ENCODE measurements at places on chromosomes 1 and 21.

DNA sequence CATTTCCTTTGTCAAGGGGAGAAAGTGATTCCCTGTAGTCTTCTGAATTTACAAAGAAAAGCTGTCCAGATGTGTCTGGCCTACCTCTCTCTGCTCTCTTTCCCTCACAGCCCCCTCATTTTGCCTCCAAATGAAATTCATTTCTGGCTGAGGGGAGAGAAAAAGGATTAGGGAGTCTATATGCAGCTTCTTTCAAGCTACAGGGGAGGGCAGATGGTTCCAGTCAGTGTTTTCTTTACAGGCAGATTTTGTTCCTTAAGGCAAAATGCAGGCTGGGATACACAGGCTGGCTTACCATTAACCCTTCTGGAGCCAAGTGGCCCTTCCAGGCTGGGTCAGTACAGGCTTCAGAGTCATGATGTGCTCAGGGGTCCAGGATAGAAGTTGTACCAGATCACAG, 198.1 kb upstream of the USP24 start:
- no peak for DNase-seq

- DNase-seq = no peak
These were observed 412 bp downstream of the GPR25 start for GRCh38 chr1:200873116-200873670.

GRCh38 chr1:40185951-40186864, 25.0 kb downstream of the RLF start:
- no peak for DNase-seq

- no peak for DNase-seq
These were observed 40.4 kb downstream of the GNG12 start for GRCh38 chr1:67792741-67793458.

DNA sequence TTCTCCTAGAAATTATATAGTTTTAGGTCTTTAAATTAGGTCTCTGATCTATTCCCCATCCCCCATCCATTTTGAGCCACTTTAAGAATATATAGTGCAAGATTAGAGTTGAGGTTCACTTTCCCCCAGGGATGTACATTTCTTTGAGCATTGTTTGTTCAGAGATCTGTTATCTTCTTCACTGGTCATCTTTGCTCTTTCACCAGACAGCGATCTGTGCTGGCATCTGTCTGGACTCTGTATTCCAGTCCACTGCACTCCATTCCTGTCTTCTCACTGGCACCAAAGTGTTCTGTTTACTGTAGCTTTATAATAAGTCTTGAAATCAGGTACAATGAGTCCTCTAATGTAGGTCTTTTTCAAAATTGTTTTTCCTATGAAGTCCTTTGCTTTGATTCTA, 112.5 kb downstream of the PCBP3 start:
- DNase-seq = no peak

- DNase-seq = peak; percentile 67
These were observed 69.8 kb upstream of the DIRAS3 start for GRCh38 chr1:68120136-68120791.

DNA sequence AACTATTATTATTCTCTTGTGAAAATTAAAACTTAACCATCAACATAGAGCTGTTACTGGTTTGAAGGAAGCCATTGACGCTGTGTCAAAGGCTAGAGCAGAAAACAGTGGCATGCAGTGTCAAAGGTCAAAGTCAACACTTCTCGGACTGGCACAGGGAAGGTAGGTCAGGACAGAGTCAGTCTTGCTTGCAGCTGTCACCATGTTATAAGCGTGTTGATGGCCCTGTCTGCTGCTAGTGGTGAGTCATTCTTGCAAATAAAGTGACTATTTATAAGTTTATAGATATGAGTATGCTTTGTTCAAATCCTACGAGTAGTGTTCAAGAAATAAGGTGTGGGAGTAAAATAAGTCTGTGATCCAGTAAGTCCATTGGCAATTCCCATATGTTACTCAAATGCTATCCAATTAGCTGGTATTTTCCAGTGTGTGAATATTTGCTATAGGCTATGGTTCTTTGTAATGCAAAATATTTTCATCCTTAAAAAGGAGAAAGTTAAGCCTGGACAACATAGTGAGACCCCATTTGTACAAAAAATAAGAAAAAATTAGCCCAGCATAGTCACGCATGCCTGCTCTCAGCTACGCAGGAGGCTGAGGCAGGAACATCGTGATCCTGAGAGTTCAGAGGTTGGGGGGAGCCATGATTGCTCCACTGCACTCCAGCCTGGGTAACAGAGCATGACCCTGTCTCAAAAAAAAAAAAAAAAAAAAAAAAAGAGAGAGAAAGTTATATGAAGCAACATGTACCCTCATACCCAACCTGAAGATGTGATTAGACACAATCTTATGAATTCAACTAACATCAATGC, 26.3 kb upstream of the TINAGL1 start:
- DNase-seq = no peak

GRCh38 chr21:39073063-39073462, 110.2 kb downstream of the PSMG1 start:
- no peak for DNase-seq

DNA sequence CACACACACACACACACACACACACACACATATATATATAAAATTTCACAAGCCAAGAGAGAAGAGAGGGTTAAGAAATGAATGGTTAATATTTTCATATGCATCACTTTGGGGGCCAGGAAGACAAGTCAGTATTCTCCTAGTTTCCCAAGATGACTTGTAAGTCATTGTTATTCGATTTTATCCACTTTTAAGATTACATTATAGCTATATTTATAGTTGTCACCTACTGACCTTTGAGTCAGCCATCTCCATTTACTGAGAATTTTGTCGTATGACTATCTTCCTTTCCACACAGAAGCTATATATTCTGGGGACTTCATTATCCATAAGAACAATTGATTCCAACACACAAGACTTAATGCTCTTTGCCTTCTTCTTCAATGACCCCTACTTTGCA, 8.9 kb downstream of the LYST start:
- DNase-seq = no peak

DNA sequence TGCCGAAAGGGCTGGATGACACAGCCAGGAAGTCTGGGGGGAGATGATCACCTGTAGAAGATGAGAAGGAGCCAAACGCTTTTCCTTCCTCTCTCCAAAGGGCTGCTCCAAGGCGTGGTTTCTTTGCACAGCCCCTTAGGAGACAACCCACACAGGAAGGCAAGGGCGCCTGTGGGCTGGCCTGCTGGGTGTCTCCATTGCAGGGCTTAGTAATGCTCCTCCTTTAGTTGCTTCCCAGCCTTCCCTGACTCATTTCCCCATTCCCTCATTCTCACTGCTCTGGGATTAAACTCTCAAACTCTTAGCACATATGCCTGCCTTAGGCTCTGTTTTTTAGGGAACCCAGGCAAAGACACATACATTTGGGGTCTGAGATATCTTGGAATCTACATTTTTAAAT, 1.7 kb upstream of the CLCA1 start:
- no peak for DNase-seq

DNA sequence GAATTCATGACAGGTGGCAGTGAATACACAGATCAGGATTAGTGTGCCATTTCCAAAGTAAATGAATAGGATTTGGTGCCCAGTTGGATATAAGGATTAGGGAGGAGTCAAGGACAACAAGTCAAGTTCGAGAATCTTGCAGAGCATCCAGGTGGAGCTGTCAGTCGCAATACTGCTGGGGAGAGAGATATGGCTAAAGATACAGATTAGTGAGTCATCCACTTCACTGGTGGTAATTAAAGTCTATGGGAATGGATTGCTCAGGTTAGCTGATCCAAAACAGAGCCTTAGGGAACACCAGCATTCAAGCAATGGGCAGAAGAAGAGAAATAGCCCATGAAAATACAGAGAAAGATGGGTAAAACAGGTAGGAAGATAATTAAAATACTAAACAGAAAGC, 26.8 kb downstream of the BCAS2 start:
- DNase-seq = no peak

DNA sequence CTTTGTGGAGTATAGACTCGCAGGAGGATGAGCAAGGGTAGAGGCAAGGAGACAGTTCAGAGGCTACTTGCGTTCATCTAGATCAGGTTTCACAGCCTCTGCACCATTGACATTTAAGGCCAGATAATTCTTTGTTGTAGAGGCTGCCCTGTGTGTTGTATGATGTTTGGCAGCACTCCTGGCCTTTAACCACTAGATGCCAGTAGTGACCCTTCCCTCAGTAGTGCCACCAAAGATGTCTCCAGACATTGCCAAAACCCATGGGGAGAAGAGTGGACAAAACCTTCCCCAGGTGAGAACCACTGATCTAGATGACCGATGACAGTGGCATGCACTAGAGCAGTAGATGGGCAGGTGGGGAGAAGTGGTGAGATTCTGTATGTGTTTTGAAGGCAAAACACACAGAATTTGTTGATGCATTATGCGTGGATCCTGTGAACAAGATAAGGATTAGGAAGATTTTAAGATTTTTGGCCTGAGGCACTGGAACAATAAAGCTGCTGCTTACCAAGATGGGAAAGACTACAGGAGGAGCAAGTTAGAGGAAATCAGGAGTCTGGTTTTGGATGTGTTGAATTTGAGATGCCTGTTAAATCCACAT, 9.9 kb upstream of the COG2 start:
- DNase-seq = peak; percentile 8

DNA sequence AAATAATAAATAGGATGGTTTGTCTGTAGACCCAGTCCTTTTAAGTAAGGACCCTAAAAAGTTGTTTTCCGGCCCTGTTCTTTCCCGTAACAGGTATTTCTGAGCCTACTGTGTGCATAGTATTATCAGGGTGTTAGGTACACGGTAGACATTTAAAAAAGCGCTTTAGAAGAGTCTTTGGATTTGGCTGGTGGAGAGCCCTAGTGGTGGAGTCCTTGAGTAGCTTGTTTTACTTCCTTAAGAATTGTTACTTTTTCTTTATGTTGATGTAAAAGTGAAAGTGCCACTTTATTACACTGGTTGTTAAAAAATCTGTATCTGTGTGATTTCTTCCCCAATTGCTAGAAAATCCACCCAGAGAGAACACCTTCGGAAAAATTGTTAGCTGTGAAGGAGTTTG, 36.8 kb downstream of the SMYD2 start:
- no peak for DNase-seq

DNA sequence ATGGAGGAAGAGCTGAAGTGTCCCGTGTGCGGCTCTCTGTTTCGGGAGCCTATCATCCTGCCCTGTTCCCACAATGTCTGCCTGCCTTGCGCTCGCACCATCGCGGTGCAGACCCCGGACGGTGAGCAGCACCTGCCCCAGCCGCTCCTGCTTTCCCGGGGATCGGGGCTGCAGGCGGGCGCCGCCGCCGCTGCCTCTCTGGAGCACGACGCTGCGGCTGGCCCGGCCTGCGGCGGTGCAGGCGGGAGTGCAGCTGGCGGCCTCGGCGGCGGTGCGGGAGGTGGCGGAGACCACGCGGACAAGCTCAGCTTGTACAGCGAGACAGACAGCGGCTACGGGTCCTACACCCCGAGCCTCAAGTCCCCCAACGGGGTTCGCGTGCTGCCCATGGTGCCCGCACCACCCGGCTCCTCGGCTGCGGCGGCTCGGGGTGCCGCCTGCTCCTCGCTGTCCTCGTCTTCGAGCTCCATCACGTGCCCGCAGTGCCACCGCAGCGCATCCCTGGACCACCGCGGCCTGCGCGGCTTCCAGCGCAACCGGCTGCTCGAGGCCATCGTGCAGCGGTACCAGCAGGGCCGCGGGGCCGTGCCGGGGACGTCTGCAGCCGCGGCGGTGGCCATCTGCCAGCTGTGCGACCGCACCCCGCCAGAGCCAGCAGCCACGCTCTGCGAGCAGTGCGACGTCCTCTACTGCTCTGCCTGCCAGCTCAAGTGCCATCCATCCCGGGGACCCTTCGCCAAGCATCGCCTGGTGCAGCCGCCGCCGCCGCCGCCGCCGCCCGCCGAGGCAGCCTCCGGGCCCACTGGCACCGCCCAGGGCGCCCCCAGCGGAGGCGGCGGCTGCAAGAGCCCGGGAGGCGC, 1.3 kb downstream of the TRIM67 start:
- DNase-seq = peak; percentile 18

- peak; percentile 74 for DNase-seq
These were observed at the start of gene CCDC18 for GRCh38 chr1:93180723-93181613. TSS of gene CCDC18 (plus strand) at chr1:93180724. CDS start at chr1:93183362, 2,638 bp downstream.

DNA sequence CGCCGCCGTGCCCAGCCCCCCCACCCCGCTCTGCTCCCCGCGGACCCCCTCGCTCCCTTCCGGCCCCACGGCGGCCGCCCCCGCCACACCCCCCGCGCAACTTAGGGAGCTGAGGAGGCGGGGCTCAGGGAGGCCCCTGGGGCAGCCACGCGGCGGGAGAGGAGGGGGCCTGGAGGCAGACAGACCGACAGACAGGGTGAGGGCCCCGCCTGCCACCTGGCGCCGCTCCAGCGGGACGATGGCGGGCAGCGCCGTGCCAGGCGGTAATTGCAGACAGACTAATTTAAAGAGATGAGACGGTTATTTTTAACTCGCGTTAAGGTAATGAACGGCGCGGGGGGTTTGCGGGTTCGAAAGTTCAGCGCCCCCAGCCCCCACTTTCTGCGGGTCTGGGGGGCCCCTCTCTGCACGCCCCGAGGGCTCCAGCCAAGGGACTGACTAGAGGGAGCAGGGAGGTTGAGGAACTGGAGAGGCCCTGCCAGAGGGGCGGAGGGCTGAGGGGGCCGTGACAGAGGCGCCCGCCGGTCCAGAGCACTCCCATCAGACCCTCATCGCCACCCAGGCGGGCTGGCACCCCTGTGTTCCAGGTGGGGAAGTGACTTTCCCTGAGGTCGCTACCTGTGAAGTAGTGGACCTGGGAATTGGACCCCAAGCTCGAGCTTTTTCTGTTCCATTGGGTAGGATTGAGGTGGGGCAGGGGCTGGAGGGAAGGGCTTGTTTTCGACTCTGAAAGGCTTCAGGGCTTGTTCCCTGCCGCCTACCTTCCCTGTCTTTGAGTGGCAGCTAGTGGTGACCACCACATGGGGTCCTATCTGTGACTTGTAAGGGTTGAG, 5.4 kb downstream of the FOXO6 start:
- DNase-seq = peak; percentile 81

DNA sequence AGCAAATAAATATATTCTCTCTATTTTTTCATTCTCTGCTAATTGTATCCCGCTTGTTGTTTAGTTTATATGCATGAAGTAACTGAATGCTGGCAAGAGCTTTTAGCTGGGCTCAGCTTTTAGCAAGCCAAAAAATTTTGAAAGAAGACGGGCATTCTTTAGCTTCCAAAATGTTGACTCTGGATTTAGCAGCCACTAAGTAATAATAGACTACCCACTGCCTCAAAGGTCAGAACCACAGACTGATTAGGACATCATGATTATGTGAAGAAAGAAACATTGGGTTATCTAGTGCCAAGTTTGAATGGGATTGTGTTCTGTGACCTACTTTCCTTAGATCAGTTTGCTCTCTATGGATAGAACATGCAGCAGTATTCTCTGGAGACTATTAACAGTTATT, 80.3 kb upstream of the DPH5 start:
- no peak for DNase-seq
